ENCODE measurements at places on chromosomes 3 and 15.

- no peaks in the 10 kb centered on the region for H3K4me1 ChIP-seq
- H3K27me3 ChIP-seq = no peaks in the 10 kb centered on the region
- H3K27ac ChIP-seq = no peak overlapping the region
- peaks cover 6% of the 10 kb centered on the region for H3K36me3 ChIP-seq
- no peak for DNase-seq
- no peak overlapping the region for H3K4me3 ChIP-seq
Measured at GRCh38 chr3:73007992-73008712, 11.5 kb downstream of the PPP4R2 start.

DNA sequence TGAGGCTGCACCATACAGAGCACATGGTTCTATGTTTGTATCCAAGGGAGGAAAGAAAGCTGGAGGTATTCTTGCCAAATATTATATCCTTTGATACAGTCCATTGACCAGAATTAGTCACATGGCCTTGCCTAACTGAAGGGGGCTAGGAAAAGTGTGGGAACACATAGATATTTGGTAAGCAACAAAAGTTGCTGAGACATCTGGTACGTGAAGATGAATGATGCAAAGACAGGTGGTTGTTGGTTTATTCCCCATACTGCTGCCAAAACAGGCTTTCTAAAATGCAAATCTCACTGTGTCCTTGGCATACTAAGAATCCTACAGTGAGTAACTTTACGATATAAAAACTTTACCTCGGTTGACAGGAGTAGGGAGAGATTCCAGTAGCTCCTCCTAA lies 162.2 kb downstream of the VGLL3 start:
- no peak for DNase-seq
- H3K27me3 ChIP-seq = no peaks in the 10 kb centered on the region
- H3K36me3 ChIP-seq = no peaks in the 10 kb centered on the region
- no peak overlapping the region for H3K4me3 ChIP-seq
- H3K4me1 ChIP-seq = peaks cover 3% of the 10 kb centered on the region

GRCh38 chr3:194908496-194908895 lies 222.8 kb downstream of the FAM43A start:
- H3K4me3 ChIP-seq = no peak overlapping the region
- no peaks in the 10 kb centered on the region for H3K36me3 ChIP-seq
- no peak for DNase-seq
- no peaks in the 10 kb centered on the region for H3K27me3 ChIP-seq
- H3K27ac ChIP-seq = no peak overlapping the region

GRCh38 chr3:45120359-45121158 lies 25.6 kb downstream of the CDCP1 start:
- H3K27ac ChIP-seq = no peak overlapping the region
- H3K4me3 ChIP-seq = no peak overlapping the region
- H3K4me1 ChIP-seq = no peaks in the 10 kb centered on the region

GRCh38 chr3:124552224-124552623 lies 178.0 kb upstream of the UMPS start:
- no peak overlapping the region for H3K4me3 ChIP-seq
- no peaks in the 10 kb centered on the region for H3K27me3 ChIP-seq
- H3K27ac ChIP-seq = no peak overlapping the region
- no peak for DNase-seq
- no peaks in the 10 kb centered on the region for H3K4me1 ChIP-seq

DNA sequence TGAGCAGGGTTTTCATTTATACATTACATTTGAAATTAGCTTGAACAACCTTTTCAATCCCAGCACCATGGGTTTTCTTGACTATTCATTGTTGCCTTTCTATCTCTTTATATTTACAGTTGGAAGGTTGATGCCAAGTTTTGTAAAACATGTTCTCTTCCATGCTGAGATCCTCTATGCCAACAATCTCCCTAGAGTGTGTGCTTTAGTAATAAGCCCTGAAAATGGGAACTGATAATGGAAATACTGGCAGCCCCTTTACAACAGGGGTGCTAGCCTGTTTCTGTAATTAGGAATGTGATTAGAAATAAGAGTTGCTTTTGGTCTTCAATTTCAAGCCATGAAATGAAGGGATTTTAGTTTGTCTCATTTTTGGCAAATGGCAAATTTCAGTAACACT lies 239.9 kb upstream of the NAALADL2 start:
- H3K36me3 ChIP-seq = no peaks in the 10 kb centered on the region
- H3K4me1 ChIP-seq = no peaks in the 10 kb centered on the region
- H3K27ac ChIP-seq = no peak overlapping the region
- DNase-seq = no peak

- peaks cover 28% of the 10 kb centered on the region for H3K4me1 ChIP-seq
- DNase-seq = no peak
- H3K4me3 ChIP-seq = no peak overlapping the region
- peaks cover 45% of the 10 kb centered on the region for H3K27me3 ChIP-seq
Measured at GRCh38 chr3:186828340-186828739, 14.2 kb upstream of the ADIPOQ start.

- no peaks in the 10 kb centered on the region for H3K27me3 ChIP-seq
- peaks cover 46% of the 10 kb centered on the region for H3K36me3 ChIP-seq
- H3K4me3 ChIP-seq = no peak overlapping the region
- H3K27ac ChIP-seq = no peak overlapping the region
Measured at GRCh38 chr3:14130230-14130629, 5.4 kb downstream of the TMEM43 start.

DNA sequence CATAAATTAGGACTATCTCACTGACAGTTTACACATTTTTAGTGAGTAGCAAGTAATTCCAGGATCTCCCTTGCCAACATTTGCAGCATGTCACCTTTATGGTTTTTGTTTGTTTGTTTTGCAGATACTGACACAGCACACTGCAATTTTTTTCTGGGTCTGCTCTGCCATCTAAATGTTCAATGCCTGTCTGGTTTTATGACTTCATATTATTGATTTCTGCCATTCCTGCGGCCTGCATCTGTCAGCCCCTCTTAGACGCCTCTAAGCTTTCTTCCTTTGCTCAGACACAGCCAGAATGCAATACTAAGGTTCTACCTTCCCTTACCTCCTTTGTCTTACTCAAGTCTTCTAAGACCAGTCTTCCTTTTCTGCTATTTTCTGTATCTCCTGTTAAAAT lies 321.2 kb upstream of the AZI2 start:
- H3K36me3 ChIP-seq = no peaks in the 10 kb centered on the region
- no peak overlapping the region for H3K27ac ChIP-seq
- H3K27me3 ChIP-seq = no peaks in the 10 kb centered on the region
- peaks cover 1% of the 10 kb centered on the region for H3K4me1 ChIP-seq

- no peak for DNase-seq
- peaks cover 1% of the 10 kb centered on the region for H3K4me1 ChIP-seq
- H3K4me3 ChIP-seq = no peak overlapping the region
- no peaks in the 10 kb centered on the region for H3K36me3 ChIP-seq
Measured at GRCh38 chr3:53689681-53690080, 156.5 kb downstream of the CHDH start.

DNA sequence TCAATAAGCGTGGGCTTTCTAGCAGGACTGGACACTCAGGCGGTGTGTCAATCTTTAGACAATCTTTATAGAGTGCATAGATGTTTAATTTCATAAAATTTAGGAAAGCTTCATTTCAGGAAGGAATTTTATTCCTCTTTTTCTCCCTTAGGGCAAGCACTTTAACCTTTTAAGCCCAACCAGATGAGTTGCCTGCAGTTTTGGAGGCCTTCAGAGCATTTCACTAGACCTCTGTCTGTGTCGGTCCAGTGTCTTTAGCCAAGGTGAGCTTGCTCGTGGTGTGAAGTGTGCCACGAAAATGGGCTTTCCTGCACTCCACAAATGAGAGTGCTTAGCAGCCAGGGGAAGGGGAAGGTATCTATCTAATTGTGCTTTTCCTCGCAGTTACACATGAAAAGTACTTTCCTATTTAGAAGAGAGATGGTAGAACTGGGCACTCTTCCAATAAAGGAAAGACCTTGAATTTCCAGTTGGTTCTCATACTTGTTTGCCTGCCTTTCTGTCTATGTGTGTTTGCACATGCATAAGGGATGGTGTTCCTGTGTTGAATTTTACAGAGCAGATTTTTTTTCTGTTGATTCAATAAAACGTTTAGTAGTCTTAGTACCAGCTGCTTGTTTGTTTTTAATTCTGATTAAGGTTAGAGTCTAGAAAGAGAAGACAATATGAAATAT lies 53.6 kb downstream of the FEZF2 start:
- no peak overlapping the region for H3K27ac ChIP-seq
- H3K27me3 ChIP-seq = no peaks in the 10 kb centered on the region
- H3K4me3 ChIP-seq = no peak overlapping the region

DNA sequence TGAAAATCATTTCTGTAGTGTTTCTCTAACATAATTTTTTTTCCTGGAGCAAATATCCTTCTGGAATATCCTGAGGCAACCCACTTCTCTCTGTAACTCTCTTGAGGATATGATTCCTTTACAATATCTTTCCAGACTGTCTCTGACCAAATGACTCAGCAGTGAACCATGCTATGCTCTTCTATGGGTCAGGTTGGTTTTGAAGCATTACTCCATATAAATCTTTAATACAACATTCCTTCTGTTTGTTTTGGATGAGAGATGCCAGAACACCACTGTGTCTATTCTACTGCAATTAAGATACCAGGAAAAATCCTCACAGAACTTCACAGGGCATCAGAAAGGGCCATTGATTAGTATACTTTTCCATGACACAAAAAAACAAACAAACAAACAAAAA lies 626.4 kb upstream of the ZNF385D start:
- DNase-seq = no peak
- H3K27me3 ChIP-seq = no peaks in the 10 kb centered on the region
- no peak overlapping the region for H3K4me3 ChIP-seq
- H3K36me3 ChIP-seq = no peaks in the 10 kb centered on the region

DNA sequence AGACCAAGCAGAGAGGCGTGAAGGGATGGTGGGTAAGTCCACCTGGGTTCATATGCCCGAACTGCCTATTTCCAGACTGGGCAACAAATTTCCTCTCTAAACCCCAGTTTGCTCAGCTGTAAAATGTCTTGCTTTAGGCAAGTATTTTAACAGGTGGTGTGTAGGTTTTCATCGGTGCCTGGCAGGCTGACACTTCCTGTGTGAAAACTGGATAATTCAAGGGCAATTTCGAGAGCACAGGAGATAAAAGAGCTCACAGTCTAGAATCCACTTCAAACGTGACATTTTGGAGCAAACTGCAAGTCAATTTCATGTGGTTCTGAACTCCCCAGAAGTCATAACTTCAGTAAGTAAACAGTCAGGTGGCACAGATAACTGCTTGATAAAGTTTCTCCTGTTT lies 112.2 kb downstream of the OXNAD1 start:
- H3K27ac ChIP-seq = no peak overlapping the region
- H3K36me3 ChIP-seq = no peaks in the 10 kb centered on the region
- H3K4me1 ChIP-seq = no peaks in the 10 kb centered on the region
- no peak overlapping the region for H3K4me3 ChIP-seq
- H3K27me3 ChIP-seq = no peaks in the 10 kb centered on the region

GRCh38 chr15:43545426-43545825 lies 28.0 kb downstream of the MAP1A start:
- no peak overlapping the region for H3K4me3 ChIP-seq
- H3K27me3 ChIP-seq = no peaks in the 10 kb centered on the region

All from neuronal stem cell (in vitro differentiated cells).